Activated CD8-positive, alpha-beta memory T cell treated with anti-CD3 and anti-CD28 coated beads, Interleukin-2, amount 50 U/mL, for 48 hours (primary cell): ENCODE measurements at places on chromosomes 3 and 15.

DNA sequence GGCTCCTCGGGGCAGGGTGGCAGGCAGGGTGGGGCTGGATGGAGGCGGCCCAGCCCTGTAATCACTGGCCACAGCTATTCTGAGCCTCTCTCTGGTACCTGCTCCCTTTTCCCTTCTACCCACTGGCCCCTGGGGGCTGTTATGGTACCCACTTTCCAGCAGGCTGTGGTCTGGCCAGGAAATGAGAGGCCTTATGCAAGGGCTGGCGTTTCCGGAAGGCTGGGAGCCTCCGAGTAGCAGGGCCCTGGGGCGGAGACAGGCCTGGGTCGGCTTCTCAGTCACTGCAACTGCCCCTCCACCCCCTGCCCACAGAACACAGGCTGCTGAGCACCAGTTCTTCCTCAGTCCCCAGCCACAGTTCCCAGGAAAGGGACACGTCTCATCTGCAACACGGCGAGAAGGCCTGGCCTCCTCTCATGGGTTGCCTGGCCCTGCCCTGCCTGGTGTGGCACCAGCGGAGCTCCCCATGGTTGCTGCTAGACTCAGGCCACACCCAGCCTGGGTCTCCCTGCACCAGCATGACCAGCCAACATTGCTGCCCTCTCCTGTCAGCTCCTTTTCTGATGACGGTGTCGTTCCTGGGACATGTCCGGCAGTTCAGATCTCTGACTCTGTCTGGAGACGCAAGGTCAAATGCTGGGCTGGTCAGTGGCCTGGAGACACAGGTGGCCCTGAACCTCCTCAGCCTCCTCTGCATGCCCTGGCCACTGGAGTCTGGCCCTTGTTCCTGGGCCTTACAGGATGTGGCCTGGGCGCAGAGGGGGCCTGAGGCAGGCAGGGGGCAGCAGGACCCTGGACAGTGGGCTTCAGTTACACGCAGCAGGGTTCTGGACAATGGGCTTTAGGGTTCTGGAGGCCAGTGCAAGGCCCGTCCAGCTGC, 6.5 kb downstream of the CHST13 start:
- no peak for DNase-seq

DNA sequence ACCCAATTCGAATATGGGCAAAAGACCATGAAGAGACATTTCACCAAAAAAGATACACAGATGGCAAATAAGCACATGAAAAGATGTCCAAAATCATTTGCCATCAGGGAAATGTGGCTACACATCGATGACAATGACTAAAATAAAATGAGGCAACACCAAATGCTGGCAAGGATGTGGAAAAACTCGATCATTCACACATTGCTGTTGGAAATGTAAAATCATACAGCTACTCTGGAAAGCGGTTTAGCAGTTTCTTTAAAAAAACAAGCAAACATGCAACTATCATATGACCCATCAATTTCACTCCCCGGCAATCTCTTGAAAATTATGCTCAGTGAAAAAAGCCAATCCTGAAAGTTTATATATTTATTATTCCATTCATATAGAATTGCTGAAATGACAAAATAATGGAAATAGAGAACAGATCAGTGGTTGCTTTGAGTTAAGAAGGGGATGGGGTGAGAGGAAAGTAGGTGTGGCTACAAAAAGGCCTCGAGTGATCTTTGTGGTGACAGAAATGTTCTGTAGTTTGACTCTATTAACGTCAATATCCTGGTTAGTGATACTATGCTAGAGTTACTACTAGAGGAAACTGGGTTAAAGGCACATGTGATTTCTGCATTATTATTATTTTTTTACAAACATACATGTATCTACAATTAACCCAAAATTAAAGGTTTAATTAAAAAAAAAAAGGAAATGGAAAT, 45.0 kb downstream of the DLG1 start:
- no peak for DNase-seq

DNA sequence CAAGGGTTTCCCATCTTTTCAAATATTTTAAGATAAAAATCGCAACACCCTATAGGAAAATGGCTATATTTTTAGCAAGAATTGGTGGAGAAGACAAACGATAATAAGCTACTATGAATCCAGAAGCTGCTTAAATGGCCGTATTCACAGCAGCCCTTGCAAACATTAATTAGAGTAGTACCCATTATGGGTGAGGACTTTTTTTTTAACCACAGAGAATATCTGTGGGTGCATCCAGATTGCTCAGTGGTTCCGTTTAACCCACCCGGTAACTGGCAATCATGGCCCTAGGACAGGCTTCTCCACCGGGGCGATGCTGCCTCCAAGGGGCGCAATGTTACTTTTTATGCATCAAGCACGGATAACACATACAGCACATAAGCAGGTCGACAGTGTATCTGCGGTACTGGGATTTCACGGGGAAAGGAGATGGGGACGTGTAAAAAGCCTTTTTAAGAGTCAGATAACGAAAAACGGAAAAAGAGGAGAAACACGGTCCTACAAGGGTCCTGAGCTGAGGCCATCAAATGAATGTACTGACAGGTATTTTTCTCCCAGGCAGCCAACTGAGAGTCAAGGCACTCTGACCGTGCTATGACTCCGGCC, 968 bp upstream of the TMEM266 start:
- peak; percentile 55 for DNase-seq

DNA sequence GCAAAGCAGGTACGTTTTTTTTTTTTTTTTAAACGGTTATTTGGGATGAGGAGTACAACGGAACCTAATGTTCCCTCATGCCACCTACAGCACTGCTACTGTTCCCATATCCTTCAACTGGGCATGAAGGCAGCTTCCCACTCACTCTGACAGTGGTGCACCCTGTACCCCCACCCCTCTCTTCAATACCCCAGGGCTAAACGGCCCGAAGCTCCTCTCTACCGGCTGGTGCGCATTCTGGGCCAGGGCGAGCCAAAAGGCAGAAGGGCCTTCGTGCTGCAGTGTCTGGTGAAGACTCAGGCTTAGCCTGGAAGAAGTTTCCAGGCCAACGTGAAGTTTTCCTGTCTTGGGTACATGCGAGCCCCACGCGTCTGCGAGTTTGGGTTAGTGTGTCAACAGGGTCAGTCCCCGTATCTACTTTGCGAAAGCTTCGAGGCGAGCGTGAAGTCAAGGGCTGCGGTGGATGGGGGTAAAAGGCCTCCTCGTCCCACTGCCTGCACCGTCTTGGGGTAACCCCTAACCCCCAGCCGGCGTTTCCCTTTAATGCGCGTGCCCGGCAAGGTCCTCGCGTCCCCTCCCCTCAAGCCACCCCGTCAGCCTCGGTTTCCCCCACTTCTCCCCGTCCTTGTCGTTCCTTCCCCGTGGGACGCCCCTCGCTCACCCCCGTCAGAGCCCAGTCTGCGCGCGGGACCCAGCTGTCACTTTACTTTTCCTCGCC, 765 bp upstream of the UBE2E2 start:
- DNase-seq: peak; percentile 75
